ENCODE measurements at places on chromosomes 2 and 18. TPM values are rescaled to one million over a fixed set of nuclear protein-coding genes. Genes with fewer than 3 reads are reported as not detected.

Gene DPYSL5
- total RNA-seq, result 16.3 TPM

Gene SLC5A7
- 0.15 TPM for total RNA-seq

DNA sequence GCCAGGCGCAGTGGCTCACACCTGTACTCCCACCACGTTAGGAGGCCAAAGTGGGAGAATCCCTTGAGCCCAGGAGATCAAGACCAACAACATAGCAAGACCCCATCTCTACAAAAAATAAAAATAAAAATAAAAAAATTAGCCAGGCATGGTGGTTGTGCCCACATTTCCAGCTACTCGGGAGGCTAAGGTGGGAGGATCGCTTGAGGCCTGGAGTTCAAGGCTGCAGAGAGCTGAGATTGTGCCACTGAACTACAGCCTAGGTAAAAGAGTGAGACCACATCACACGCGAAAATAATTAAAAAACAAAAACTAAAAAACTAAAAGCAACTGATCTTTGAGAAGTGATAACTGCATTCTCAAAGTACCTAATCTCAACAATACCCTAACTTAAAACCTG lies 1.8 kb downstream of the C2orf76 start:
- DNase-seq, result no peak

Gene RUFY4
- not detected for total RNA-seq

DNA sequence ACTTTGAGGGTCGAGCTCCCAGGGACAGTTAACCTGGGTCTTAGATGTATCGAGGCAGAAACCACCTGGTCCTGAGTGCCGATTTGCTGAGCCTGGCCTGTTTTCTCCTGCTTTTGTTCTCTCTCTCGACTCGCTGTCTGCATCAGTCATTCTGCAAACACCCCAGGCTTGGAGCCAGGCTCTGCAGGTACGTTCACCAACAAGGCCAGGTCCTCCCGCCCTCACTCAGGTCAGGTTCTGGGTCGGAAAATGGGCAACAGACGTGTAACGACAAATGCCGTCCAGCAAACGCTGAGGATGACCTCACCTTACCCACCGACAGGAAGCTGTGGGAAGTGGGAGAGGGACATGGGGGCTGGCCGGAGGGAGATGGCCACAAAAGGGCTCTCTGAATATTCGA lies 57.7 kb upstream of the PXDN start:
- no peak for DNase-seq

- DNase-seq, result no peak
Observed at GRCh38 chr2:158637357-158637756, 157.8 kb upstream of the DAPL1 start.

Gene SERPINB2
- not detected for total RNA-seq

Gene B3GNT7
- total RNA-seq, result 73.1 TPM

Gene CYP27A1
- 5.4 TPM for total RNA-seq

Gene PNPT1
- 43.2 TPM for total RNA-seq

Gene AGXT
- total RNA-seq, result not detected

Gene ASB18
- total RNA-seq, result not detected

Gene CYBRD1
- 12.6 TPM for total RNA-seq

GRCh38 chr18:63871836-63872235 lies 15.7 kb upstream of the SERPINB2 start:
- DNase-seq, result no peak

DNA sequence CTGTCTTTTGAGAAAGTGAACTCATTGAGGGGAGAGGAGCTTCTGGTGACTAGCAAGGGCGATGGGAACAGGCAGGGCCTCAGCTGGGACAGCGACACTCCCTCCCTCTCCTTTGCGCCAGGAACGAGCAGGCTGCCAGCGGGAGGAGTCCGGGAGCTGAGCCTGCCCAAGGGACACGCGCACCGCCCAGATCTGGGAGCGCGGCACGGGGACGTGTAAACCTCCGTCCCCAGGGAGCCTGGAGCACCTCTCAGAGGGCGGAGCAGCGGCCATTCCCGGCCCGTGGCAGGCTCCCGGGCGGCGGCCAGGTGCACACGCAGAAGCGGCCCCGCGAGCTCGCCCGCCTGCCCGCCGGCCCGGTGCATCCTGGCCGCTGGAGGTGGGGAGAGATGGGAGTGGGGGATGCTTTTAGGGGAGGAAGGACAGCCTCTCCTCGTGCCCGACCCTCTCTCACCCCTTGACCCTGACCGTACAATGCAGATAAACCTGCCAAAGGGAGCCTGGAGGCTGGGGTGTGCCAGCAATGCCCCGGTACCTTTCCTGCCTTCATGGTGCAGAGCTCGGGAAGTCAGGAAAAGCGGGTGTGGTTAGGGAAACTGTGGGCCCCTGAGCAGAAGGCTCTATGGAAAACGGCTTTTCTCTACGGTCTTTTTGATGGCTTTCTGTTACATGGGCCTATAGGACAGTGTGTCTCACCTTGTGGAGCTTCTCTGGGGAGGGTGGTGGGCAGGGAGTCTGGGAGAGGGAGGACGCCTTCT lies 2.2 kb downstream of the AQP4 start:
- DNase-seq, result peak; percentile 78

- no peak for DNase-seq
Observed at GRCh38 chr18:26657631-26658581, 109.6 kb upstream of the KCTD1 start.

DNA sequence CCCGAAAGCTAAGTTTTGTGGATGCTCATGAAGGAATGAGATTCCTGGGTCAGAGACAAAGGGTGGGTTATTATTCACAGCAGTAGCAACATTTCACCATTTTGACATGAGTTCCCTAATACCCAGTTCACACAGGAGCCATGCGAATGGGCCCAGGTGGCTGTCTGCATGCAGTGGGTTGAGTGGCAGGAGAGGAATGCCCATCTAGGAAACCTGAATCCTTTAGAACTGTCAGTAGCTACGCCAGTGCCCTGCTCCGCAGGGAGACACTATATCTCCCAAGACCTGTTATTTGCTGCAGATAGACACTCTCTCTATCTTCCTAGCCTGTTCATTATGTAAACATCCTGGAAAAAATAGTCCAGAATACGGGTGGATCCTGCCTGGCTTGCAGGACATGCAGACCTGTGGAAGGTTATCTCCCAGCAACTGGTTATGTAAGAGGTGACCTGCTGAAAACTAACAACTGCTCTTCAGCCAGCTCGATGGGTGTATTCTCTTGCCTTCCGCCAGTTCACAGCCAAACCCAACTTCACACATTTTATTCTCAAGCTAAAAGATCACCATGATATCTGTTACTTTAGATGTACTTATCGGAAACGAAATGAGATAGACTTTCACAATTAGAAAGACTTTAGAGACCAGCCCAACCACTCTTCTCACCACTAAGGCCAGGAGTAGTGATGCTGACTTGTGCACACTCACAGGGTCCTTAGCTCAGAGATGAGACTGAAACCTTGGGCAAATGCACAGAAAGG lies 59.1 kb downstream of the MBP start:
- no peak for DNase-seq

DNA sequence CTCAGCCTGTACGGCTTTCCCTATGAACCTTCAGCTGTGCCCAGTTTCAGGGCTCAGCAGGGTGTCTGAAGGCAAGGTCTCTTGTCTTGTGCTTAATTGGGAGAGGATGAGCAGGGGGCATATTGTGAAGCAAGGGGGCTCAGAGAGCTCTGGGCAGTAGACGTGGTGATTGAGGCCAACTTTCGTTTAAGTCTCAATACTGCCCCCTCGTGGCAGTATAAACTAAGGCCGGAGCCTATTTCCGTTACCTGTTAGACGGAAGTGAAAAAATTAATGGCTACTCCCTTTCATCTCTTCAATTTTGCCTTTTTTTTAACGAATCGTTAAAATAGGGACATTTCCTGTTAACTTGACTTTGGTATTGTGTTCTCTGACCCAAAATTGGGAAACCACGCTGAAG lies 193.4 kb downstream of the TDRD15 start:
- peak; percentile 69 for DNase-seq

Gene POMC
- 2.2 TPM for total RNA-seq

DNA sequence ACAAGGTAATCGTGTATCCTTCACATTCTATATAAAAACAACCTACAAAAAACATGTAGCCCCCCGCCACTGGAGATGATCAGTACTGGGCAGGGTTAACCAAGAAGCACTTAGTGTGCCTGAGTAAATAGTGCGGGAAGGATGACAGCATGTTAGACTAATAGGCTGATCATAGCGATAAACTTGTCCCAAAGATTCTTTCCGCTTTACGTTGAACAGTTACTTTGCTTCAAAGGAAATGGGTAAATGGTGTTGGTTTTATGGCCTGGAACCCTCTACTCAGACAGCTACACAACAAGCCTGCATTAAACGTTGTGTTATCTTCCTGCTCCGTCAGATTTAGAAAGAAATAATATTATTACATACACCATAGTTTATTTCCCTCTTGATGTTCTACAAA lies 67.7 kb downstream of the CTAGE1 start:
- DNase-seq, result no peak

DNA sequence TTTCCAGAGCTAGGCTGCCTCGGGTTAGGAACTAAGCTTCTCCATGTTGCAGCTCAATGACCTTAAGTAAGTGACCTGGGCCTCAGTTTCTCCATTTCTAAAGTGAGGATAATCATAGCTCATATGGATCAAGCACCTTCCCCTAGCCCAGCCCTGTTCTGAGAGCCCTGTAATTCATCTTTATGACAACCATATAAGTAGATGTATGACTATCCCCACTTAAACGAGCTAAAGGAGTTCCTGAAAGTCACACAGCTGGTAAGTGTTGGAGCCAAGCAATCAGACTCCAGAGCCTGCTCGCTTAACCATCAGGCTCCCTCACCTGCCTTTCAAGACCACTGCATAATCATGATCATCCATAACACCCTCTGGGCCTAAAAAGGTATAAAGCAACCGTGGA lies 135.4 kb downstream of the SP3 start:
- no peak for DNase-seq

DNA sequence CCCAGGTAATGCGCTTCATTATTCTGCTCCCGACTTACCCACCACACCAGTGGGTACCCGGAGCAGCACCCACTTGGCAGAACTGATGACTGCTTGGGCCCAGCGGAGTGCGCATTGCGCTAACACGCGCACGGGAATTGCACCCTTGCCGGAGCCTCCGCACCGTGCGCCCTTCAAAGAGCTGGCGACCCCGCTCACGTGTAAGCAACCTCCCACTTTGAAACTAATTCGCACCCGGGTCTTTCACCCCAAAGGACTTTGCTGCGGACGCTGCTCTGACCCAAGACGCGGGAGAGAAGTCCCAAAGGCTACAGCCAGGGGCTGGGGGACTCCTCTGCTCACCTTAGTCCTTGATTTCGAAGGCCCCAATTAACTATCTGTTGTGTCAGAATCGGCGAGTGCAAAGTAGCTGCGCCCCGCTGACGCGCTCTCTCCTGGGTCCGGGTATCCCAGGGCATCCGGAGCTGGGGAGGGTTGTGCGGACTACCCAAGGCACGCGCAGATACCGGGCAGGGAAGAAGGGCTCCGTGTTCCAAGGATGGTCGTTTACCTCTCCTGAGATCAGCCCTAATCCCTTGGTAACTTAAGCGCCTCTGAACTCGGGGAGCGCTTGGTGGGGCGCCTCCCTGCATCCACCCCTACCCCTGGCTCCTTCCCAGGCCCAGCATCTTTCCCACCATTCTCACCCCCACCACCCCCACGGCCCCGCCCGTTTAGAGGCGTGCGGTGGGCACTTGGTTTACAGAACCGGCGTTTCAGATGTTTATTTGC lies 13.1 kb upstream of the SATB2 start:
- peak; percentile 75 for DNase-seq

- DNase-seq, result no peak
Observed at GRCh38 chr2:147739508-147739907, 105.3 kb upstream of the ACVR2A start.

DNA sequence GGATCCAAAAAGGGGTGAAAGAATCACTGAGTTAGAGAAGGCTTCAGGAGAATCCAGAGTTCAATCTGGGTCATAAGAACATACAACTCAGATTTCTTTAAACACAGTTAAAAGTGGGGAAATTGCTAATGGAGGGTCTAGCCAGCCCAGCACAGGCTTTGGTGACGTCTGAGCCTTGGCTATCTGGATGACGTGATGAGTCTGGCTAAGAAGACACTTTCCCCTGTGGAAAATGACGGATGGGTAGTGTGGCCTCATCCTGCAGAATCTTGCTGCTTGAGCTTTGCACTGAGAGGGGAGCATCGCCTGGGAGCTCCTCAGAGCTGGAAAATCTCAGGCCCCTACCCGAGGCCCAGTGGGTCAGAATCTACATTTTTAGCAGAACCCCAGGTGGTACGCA lies 19.2 kb downstream of the EDAR start:
- DNase-seq, result no peak

GRCh38 chr2:2767837-2768236 lies 436.8 kb upstream of the MYT1L start:
- DNase-seq, result no peak

Gene IAH1
- total RNA-seq, result 19.8 TPM

Gene ADAM17
- 23.5 TPM for total RNA-seq

- no peak for DNase-seq
Observed at GRCh38 chr2:75475049-75475448, 85.7 kb downstream of the EVA1A start.

- no peak for DNase-seq
Observed at GRCh38 chr2:55958756-55959155, 35.2 kb upstream of the EFEMP1 start.

GRCh38 chr2:181242262-181242661 lies 214.9 kb upstream of the ITGA4 start:
- no peak for DNase-seq

Gene QPCT
- total RNA-seq, result 3.9 TPM

Gene NT5DC4
- total RNA-seq, result not detected

GRCh38 chr2:217250013-217250524 lies 390.2 kb upstream of the TNP1 start:
- DNase-seq, result no peak

Gene KCNJ3
- 0.50 TPM for total RNA-seq

DNA sequence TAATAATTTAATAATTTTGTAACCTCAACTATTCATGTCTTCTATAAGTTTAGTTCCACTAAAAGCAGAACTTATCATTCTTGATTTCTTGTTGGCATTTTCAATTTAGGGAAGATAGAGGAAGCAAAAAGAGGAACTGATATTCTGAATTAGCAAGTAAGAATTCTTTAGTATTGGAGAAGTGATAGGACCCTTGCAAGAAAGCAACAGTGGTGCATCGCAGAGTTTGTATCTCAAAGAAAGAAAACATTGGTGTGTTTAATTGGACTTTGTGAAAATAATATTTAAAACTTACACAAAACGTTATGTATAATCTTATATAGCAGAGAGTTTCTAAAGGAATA lies 36.5 kb upstream of the TNFRSF11A start:
- DNase-seq, result no peak

DNA sequence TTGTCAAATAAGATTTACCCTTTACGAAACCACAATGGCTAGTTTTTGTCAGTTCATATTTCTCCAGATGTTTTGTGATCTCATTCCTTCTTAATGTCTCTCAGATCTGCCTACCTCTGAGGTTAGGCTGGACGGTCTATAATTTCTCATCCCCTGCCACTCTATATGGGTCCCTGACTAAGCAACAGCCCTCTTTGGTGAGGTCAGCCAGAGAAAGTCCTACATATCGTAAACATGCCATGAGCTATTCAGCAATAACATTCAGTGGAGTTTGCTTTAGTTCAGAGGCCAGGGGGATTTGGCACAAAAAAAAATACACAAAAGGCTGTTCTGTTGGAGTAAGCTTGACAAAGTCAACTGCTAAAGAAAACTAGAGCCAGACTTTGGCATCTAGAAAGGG lies 192.1 kb upstream of the NCKAP5 start:
- no peak for DNase-seq
